ENCODE measurements at places on chromosomes 12 and 14.

- DNase-seq = peak; percentile 17
Measured at GRCh38 chr14:45249856-45250575, 3.0 kb downstream of the MIS18BP1 start.

GRCh38 chr14:58979325-58979724, 209.1 kb upstream of the DAAM1 start:
- DNase-seq = no peak

DNA sequence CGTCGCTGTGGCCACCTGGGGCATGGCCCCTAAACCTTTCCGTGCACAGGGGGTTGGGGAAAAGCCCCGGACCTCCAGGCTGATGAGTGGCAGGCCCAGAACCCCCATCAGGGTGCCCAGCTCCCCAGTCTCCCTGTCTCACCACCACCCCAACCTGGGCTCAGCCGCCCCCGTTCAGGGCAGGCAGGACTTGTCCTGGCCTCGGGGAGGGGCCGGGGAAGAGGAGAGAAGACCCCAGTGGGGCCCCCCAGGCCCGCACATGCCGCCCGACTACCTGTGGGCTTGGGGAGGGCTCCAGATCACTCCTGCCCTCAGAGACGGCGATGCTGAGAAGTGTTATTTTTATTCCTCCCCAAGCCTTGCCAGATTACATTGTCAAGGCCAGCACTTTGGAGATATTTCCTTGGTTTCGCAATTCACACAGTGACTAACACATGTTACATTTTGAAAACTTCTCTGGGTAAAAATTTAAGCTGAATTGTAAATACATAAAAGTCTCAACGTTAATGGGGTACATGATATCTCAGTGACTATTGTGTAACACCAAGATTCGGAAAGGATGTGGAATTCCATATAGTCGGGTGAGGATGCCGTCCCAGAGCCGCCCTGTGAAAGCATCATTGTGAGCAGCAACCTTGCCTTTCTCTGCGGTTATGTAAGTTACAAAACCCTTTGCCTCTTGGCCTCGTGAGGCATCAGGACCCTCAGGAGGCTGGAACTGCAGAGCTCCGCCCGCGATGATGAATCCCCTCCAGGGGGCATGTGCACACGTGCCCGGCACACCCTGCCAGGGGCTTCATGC, 85.6 kb upstream of the DIO3 start:
- no peak for DNase-seq

DNA sequence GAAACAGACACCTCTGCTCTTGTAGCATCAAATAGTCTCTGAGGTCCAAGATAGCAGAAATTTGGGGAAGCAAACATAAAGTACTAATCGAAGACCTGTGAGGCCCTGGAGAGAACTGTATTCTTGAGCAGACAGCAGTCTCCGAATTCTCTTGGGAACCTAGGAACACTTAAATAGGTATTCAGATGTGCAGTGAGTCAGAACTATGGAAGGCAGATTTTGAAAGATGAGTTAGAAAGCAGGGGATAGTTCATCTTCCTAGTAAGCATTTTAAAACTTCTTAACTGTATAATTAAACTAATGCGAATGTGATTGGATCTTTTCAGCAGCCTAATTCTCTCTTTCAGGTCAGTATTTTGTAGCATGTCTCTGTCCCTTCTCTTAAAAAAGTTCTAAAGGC, 30.6 kb downstream of the NAA30 start:
- no peak for DNase-seq

- no peak for DNase-seq
Measured at GRCh38 chr12:53659011-53659551, 16.8 kb downstream of the ATP5MC2 start.

DNA sequence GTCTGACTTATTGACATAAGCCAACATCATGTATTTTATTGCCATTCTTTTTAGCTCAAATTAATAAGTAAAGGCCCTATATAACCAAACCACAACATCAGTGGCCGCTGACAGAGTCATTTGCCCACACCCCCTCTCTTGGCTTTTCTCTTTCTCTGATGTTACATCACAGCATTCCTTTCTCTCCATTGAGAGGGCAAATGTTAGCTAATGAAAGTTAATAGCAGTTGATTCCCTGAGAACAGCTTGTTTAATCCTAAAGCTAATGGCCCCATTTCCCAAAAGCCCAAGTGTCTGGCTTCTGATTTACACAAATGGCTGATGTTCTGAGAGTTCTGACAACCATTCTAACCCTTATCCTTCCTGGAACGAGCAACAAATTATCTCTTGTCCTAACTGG, 308.8 kb downstream of the SNAPC1 start:
- no peak for DNase-seq

GRCh38 chr12:75862692-75863471, 168.7 kb downstream of the PHLDA1 start:
- DNase-seq = no peak

GRCh38 chr12:110349514-110350151, 53.9 kb downstream of the ANAPC7 start:
- no peak for DNase-seq

GRCh38 chr12:11856971-11857370, 207.5 kb downstream of the ETV6 start:
- DNase-seq = no peak

DNA sequence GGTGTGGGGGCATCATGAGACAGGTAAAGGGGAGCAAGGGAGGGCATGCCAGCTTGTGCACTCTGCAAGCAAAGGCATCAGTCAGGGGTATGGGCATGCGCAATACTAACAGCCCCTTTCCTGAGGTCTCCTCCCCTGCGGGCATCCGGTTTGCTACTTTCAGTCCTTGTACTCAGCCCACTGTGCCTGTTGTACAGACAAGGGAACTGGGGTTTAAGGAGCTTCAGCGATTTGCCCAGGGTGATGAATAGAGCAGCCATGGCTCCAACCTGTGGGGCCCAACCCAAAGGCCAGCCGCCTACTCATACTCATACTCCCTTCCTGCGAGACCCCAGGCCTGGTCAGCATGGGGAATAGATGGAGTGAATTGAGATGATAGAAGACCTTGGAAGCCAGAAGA, 66.7 kb downstream of the GALNT16 start:
- DNase-seq = no peak

- DNase-seq = no peak
Measured at GRCh38 chr12:49111206-49111605, 559 bp upstream of the LMBR1L start.

GRCh38 chr12:2032506-2032905, 20.3 kb upstream of the CACNA1C start:
- no peak for DNase-seq

DNA sequence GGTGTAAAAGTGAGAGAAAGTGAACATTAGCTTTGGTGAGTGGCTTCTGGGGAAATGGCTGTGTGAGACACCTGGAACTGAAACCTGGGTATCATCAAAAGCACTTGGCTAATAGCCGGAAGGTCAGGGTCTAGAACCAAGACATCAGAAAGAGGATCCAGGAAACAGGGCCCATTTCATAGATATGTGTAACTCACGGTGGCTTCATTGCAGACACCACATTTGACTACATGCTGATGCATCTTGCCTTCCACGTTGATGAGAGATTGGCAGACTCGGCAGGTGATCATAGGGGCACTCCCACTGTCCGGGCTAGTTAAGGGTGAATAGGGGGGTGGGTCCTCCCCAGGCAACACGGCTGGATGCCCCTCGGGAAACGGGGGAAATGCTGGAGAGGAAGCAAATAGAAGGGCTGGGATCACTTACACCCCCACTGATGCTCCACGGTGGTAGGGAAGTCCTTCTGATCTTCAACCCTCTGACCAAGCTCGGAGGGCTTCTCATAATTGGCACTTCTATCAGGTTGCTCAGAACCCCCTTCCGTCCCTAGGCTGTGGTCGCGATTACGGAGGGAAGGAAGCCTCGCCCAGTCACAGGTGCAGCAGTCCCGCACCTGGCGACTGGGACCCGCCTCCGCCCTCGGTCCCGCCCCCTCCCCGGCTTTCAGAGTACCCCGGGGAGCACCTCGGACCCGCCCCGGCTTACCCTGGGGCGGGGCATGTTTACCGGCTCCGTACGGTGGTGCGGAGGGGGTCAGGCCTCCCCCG, 593 bp downstream of the PIP4P1 start:
- DNase-seq = peak; percentile 78

DNA sequence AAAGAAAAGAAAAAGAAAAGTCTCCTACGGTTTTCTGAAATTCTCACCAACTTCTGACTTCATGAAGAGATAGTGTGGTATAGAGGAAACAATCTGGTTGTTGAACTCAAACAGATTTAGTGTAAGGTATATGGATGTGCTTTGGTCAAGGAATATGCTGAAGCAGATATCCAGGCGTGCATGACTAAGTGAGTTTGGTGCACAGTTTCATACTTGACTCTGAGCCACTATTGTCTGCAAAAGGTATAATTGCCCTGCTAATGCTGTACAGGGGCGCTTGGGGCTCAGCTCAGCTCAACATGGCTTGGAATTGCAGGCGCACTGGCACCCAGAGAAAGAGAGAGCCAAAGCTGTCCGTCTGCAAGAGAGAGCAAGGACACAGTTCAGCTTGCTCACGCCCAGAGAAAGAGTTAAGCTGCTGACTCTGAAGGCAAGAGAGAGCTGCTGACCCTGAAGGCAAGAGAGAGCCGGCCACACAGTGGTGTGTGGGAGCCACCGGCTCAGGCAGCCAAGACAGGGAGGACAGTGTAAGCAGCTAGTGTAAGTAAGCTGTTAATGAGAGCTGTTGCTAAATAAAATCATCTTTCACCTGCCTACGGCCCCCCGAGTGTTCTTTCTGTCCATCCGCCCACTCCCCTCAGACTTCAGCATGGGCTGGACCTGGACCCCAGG, 66.4 kb upstream of the SLC38A4 start:
- DNase-seq = no peak

GRCh38 chr12:15732341-15733061, 56.7 kb downstream of the EPS8 start:
- no peak for DNase-seq

DNA sequence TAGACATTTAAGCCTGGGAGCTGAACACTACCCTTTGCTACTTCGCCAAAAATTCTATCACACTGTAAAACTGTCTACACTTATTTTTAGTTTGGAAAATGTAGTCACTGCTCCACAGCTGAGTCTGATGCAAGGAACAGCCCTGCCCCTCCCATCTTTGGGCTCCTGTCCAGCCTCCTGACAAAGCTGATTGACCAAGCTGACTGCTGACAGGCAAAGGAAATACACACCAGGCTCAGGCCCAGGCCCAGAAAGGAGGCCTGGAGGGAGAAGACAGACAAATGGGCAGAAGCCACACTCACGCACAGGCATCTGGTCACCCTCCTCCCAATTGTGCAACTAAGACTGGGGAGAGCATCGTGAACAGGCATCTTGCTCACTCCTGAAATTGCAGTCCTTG, 55.3 kb downstream of the ISCA2 start:
- DNase-seq = no peak

- DNase-seq = no peak
Measured at GRCh38 chr12:91866566-91866965, 279.1 kb downstream of the BTG1 start.

DNA sequence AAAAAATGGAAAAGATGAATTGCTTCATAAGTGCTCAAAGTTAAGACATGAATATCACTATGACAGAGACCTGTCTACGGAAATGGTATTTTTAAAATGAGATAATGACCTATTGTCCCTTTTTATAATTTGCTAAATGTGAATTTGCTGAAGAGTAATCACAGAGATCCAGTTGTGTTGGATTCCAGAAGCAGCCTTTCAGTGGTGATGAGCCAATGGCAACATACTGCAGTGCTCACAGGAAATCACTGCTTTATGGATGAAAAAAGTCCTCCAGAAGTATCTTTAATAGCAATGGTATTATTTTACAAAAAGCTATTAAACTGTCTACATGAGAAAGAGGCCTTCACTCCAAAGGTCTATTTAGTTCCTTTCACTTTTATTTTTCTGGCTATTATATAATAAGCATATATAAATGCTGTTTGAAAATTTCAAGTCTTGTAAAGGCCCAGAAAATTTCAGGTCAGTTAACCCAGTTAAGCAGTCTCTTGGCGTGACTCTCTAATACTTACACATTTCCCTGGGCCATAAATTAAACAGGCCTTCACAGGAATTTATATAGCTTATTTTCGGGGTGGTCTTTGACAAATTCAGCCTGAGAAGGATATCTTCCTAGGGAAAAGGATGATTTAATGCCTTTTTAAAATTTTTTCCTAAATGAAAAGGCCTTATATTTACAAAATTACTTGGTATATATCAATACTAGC, 55.4 kb downstream of the KCNJ8 start:
- DNase-seq = no peak

- peak; percentile 28 for DNase-seq
Measured at GRCh38 chr12:131827961-131828534, at the start of gene MMP17. Gene MMP17 (plus strand): TSS chr12:131828393. CDS start chr12:131828495, 102 bp downstream.

DNA sequence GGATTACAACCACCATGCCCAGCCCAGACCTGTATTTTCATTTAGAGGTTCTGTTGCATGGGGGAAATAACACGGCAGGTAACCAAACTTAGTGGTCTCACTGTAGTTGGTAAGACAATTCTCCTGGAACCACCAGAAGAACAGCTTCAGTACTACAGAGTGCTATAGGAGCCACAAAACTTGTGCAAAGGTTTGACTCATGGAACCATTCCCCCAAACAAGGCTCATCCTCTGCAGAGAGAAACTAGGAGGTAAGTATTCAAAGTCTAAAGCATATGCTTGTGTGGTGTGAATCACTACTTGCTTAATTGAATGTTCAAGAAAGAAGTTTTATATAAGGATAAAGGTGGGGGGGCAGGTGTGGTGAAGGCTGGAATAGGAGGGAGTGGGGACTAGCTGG, 58.7 kb downstream of the GNS start:
- DNase-seq = no peak

GRCh38 chr12:108855284-108856169, 1.9 kb downstream of the SSH1 start:
- no peak for DNase-seq

- DNase-seq = no peak
Measured at GRCh38 chr12:116306968-116307367, 29.5 kb upstream of the MED13L start.

DNA sequence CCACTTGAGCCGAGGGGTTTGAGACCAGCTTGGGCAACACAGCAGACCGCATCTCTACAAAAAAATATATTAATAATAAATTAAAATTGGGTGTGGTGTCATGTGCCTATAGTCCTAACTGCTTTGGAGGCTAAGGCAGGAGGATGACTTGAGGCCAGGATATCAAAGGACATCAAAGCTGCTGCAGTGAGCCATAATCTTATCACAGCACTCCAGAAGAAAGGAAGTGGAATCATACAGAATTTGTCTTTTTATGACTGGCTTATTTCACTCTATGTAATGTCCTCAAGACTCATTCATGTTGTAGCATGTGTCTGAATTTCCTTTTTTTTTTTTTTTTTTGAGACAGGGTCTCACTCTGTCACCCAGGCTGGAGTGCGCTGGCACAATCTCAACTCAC, 43.9 kb upstream of the NUDT4 start:
- no peak for DNase-seq

DNA sequence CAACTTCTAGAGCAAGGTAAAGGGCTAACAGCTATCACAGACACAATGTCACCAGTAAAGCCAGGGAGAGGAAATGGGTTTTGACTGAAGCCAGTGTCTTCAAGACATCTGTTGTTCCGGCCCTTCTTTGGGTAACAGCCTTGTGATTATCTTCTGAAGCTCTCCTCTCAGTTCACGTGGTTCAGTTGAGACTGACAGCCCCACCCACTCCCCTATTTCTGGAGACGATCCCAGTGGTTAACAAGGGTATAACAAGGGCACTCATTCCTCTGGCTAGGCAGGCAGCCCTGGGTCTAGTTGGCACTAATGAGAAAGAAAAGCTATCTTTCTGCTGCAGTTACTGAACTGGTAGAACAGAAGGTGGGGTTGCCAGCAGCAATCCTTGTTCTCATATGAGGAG, 6.9 kb downstream of the GNPTAB start:
- peak; percentile 85 for DNase-seq

GRCh38 chr12:124994437-124994975, 1.1 kb downstream of the BRI3BP start:
- no peak for DNase-seq

GRCh38 chr12:93740751-93741150, 63.6 kb downstream of the CRADD start:
- no peak for DNase-seq

Data from CD4-positive, CD25-positive, alpha-beta regulatory T cell (primary cell).